ENCODE measurements at places on chromosomes 2 and 18. TPM values are rescaled to one million over a fixed set of nuclear protein-coding genes. Genes with fewer than 3 reads are reported as not detected.

DNA sequence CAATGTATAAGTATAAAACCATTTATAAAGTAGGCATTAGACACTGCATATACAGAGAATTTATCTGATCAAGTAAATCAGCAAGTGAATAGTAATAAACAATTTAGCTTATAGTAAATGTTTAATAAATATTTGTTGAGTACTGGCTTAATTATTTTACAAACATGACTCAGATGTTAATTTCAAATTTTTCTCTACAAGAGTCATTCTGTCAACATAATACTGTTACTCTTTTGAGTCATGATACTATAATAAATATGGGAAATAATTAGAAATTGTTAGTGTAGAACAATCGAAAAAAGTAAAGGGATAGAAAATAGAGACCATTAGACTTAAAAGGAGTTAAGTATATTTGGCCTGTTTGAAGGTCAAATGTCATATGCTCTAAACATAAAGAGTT lies 133.6 kb upstream of the MC4R start:
- DNase-seq = no peak

IRS1 gene
- 32.3 TPM for total RNA-seq

- no peak for DNase-seq
Measured at GRCh38 chr18:29962579-29962978, 1080.0 kb downstream of the DSC3 start.

KCNG3 gene
- total RNA-seq = not detected

DNA sequence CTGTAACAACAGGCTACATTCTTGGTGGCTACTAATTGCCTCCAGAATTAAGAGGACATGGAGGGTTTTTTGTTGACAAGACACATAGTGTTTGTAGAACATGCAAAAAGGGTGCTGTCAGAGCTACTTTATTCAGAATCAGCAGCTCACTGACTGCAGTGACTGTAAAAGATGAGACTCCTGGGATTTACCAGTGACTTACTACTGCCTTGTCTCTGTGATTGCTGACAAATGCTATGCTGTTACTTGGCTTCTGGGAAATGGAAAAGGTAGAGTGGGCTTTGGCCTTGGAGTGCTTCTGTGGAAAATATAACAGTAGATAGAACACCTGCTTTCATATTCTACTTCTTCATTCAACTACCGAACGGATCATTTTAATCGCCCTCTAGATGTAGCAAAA lies 47.8 kb downstream of the GREB1L start:
- DNase-seq = no peak

PKP4 gene
- total RNA-seq = 35.7 TPM

DNA sequence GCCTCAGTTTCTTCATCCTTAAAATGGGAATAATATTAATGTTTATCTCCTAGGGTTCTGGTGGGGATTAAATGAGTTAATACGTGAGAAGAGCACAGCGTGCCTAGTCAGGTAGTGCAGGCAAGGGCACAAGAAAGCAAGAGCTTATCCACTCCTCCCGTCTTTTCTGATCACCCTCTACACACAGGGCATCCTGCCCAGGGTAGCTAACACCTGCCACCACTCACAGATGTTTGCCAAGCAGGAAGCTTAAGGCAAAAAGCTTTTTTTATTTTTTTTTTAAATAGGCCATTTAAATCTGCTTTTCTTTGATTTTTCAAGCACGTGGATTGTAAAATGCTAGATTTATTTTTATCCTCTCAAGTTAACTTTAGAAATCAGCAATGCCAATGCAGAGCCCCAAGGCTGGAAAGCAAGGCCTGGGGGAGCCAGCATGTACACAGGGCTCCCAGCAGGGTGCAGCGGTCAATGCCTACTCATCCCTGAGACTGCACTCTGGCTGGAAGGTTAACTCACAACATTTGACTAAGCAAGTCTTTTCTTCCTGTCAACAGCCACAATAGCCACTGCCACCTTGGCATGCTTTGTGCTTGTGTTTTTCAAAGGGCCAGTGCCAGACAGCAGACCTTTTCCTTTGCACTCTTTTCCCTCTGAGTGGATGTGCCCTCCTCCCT lies 86.5 kb upstream of the ACAA2 start:
- no peak for DNase-seq

- peak; percentile 67 for DNase-seq
Measured at GRCh38 chr2:187581125-187581896, 27.1 kb upstream of the TFPI start.

SLC5A7 gene
- not detected for total RNA-seq

EPB41L3 gene
- total RNA-seq = not detected

Measured in myocyte (in vitro differentiated cells).